RCC 7860 (cell line): ENCODE measurements at places on chromosomes 7 and 10.

- no peak for DNase-seq
Observed at GRCh38 chr10:31838065-31838464, 90.6 kb downstream of the ARHGAP12 start.

DNA sequence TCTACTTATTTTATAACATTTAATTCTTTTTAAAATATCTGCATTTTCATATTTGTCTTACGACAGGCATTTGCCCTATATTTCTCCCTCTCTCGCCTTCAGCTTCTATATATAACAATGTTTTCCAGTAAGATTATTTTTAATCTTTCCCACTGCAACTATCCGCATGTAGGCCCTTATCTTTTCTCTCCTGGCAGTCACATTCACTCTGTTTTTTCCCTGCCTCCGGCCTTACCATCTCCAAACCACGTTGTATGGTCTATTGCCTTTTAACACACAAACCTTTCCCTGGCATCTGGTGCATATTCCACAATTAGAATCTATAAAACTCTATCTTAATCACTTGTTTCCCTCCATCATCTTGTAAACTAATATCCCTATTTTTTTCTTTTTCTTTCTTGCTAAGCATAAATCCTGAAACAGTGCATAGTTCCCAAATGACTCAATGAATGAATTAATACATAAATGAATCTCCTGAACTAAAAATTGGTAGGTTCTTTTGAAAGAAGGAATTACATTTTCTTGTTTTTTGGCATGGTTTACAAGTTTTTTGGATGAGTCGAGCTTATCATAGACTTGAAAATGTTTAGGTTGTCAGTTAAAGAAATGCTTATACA is 173.2 kb downstream of the SEMA3A start:
- no peak for DNase-seq

DNA sequence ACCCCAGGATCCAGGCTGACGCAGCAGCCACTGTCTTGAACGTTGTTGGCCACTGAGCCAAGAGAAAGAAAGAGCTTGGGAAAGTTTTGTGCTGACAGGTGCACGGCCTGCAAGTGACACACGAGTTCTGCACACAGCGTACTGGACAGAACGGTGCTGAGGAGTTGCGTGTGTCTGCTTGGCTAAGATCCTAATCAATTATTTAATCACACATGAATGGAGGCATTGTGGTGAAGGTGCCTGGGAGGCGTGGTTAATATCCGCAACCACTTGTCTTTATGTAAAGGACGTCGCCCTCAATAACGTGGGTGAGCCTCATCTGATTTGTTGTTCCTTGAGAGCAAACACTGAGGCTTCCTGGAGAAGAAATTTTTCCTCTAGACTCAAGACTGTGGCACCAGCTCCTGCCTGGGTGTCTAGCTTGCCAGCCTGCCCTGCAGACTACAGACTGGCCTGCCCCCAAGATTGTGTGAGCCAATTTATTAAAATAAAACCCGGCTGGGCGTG is 16.6 kb upstream of the GNA12 start:
- no peak for DNase-seq

DNA sequence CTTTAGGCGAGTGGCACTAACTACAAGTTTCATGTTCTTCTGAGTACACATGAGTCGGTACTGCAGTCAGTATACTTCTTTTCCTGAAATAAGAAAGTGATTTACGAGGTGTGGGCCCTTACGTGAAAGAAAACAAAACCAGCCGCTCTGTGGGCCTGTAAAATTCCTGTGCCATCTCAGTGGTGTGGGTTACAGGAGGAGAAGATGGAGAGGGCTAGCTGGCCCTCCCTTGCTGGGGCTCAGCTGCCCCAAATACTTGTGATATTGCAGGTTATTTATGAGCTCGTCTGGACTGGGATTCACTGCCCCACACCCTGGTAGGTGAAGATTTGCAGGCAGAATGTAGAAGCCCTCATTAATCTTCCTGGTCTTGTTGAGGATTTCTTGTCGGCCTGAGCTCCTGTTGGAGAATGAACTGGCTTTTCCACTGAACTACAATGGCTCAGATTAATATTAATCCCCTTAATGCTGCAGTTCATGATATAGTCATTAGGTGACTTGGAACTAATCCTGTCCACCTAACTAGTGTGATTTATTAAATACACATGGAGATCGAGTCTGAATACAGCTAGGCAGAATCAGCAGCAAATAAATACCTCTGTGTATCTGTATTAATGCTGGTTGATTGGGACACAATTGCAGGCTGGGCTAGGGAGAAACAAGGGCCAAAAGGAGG is 68.0 kb downstream of the GBF1 start:
- no peak for DNase-seq
